GM23248 (cell line): ENCODE measurements at places on chromosomes 11 and 22. TPM values are rescaled to one million over a fixed set of nuclear protein-coding genes. Genes with fewer than 3 reads are reported as not detected.

The GGTLC2 gene
- total RNA-seq: not detected in 2 replicates

The TIGD3 gene
- total RNA-seq: not detected in 2 replicates

The RFPL3 gene
- total RNA-seq: not detected in 2 replicates

The JHY gene
- total RNA-seq: 5.1 and 7.3 TPM in 2 replicates

The PRODH gene
- not detected in 2 replicates for total RNA-seq

The ART1 gene
- not detected in 2 replicates for total RNA-seq

The OAF gene
- 111 and 116 TPM in 2 replicates for total RNA-seq

The TRIM29 gene
- 1.4 TPM in 1 of 2 replicates, not detected in the other for total RNA-seq

The CHRNA10 gene
- 0.51 and 0.65 TPM in 2 replicates for total RNA-seq

DNA sequence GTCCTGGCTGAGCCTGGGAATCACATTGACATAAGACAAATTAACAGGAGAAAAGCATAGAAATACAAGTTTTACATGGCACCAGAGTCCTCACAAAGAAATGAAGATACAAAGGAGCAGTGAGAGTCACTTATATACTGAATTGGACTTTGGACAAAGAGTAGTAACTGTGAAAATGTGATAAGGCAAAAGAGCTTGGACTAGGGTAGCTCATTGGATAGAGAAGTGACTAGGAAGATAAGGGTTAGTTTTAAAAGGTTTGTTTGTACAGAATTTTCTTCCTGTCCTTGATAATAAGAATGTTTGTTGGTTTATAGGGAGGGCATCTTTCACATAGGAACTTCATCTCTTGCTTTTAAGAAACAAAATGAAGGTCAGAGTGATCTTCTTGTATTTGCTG is 17.9 kb upstream of the NUCB2 start:
- no peak for DNase-seq

GRCh38 chr11:85027346-85027745 is 599.8 kb downstream of the DLG2 start:
- DNase-seq: no peak

DNA sequence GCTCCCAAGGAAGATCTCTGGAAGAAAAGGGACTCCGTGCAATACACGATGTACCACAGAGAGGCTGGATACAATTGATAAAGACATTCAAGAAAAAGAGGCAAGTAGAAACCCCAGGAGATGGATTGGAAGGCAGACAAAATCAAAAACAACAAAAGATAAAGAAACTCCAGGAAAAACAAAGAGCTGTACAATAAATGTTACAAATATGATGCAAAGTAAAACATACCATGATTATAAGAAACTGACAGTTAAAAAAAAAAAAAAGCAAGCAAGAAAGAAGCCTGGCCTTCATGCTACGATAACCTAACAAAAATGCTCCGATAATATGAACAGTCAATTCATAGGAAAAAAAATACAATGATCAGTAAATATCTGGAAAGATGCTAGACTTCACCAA is 10.5 kb upstream of the SIGIRR start:
- no peak for DNase-seq

GRCh38 chr22:46159777-46160176 is 9.5 kb downstream of the PPARA start:
- DNase-seq: no peak

DNA sequence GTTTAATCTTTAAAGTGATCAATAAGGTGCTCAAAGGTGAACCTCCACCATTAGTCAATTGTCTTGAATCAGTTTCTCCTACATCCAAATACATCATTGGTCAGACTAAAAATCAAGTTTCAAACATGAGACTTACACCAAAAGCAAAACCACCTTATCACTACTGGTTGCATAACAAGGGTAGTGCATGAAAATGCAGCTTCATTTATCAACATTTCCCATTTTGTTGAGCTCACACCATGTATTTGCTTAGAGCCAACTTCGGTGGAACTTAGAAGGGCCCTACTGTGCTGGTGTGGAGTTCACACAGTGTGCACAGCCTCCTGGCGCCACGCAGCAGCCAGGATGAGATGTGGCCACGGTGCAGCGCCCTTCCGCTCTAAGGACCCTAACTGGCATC is 23.1 kb upstream of the PHLDA2 start:
- no peak for DNase-seq

DNA sequence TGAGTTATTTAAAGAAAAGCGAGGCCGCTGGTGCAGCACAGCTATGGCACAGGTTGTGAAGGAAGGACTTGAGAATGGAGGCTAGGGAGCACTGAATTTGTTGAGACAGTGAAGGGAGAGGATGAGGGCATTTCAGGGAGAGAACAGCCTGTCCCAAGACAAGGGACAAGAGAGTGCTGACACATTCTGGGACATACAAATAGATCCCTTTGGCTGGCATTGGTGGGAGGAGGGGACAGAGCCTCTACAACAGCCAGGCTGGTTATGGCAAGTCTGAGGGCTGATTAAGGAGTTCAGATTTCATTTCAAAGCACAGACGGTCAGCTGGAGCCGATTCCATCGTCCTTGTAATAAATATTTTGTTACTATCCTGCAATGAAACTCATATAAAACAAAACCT is 1.7 kb upstream of the SLC29A2 start:
- DNase-seq: no peak

DNA sequence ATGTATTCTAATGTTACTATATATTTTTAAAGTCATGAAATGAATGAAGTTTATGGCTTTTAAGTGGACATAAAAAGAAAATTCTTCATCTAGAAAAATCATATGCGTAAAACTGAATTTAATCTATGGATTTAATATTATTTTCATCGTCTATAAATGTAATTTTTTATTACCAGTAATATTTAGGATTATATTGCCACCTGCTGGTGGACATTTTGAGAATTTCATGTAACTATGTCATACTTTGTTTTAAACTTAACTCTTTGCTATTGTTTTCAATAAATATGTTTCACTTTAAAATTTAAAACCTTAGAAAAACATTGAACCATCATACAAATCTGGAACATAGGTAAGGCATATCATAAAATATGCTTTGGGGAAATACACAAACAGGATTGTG is 66.5 kb upstream of the CEP126 start:
- DNase-seq: peak; percentile 55

DNA sequence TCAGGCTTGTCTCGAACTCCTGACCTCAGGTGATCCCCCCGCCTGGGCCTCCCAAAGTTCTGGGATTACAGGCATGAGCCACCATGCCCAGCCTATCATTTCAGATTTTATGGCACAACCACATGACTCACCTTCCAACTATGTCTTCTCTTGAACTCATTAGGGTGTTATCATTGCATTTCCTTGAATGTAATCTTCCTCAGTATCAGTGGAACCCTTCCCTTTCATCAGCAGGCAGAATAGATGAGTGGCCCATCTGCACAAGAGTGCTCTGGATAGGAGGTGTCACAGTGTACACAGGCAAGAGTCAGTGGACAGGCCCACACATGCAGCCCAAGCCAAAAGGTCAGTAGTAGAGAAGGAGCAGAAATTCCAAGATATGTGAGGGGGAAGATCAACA is 29.1 kb upstream of the AQP11 start:
- peak; percentile 43 for DNase-seq

DNA sequence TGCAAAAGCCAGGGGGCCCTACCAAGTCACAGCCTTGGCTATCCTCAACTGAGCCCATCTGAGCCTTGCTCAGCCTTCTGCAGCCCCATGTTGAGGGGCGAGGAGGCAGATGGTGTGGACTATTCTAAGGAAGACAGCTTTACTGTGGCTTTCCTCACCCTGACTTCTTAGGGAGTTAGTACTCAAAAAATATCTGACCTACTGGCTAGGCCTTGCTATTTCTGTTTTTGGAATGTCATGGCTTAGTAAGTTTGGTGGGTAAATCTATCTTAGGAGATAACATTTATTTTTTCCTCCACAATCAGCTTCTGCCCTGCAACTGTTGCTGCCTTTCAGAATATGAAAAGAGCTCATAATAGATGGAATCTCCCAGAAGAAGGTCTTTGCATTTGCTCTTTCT is 80.9 kb downstream of the LDLRAD3 start:
- no peak for DNase-seq

DNA sequence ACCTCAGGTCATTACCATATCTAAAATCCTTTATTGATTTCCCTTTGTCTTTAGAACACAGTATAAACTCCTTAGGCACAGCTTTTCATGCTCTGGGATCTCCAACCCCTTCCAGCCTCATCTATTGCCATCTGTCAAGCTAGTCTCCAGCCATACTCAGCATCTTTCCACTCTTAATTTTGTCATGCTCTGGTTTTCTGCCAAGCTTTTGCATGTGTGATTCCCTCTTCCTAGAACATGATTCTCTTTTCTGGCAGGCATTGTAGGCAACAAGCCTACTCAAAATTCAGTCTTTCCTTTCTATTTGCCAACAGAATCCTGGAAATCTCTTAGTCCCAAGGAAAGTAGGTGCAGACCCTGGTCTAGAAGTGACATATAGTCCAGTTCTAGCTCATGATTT is 35.5 kb upstream of the SLC6A5 start:
- DNase-seq: no peak

DNA sequence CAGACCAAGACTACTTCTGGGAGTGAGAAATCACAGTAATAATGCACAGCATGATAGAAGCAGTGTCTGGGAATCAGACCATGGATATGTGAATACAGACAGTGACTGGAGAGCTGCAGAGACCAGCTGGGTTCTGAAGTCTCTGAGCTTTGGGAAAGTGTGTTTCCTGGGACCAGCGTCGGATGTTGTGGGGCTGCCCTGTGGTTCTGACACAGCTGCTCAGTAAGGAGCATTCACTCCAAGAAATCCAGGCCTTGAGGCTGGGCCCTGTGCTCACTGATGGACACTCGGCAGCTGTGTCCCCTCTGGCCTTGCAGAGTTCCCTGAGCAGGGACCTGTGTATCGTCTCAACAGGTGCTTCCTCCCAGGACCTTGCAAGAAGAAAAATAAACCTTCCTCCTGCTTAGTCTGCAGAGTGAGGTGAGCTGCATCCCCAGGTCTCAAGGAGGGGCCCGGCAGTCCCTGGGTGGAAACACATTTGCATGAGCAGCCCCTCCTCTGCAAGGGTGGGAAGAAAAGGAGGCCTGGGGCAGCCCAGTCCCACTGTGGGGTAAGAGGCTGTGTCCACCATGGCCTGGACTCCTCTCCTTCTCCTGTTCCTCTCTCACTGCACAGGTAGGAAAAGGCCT is 107.9 kb downstream of the VPREB1 start:
- no peak for DNase-seq

DNA sequence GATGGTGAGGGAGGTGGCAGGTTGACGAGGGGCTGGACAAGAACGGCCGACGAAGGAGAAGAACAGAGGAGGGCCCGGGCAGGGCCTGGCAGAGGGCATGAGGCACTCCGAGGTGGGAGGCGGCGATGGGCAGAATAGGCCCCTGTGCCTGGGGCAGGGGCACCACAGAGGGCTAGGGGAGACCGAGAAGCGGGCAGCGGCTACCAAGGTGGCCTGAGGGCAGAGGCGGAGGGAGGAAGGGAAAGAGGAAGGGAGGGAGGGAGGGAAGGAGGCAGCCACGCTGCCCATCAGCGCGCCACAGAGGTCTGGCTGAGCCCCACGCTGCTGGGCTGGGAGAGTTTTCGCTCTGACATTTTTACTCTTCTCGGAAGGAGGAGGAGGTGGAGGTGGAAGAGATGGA is 11.3 kb downstream of the LSP1 start:
- DNase-seq: peak; percentile 26

- no peak for DNase-seq
These were observed 3.3 kb downstream of the RPLP2 start for GRCh38 chr11:813072-813455.

DNA sequence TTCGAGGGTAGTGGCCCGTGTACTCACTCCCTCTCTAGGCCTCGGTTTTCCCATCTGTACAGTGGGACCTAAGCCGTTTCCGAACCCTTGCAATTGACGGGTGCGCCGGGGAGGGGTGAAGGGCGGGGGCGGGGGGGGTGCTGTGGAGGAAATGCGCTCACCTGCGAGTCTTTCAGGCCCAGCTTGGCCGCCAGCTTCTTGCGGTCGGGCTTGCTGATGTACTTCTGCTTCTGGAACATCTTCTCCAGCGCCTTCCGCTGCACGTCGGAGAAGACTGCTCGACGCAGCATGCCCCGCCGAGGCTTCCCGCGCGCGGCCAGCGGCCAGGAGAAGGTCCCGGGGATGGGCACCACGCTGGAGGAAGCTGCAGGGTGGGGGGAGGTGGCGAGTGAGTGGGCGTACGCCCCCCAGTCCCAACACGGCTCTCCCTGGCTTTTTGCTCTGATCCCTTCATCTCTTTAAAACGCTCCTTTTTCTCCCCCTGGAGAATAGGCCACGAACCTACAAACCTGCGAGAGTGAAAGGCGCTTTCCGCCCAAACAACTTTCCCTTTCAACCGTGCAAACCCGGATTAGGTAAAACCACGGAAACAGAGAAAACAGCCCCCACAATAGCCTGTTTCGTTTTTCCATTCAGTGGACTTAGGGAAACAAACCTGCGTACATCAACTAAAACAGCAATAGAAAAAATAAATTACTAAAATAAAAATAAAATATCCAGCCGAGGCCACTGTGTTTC is 3.2 kb downstream of the DBX1 start:
- no peak for DNase-seq

GRCh38 chr11:33478111-33478573 is 221.0 kb downstream of the HIPK3 start:
- DNase-seq: no peak

DNA sequence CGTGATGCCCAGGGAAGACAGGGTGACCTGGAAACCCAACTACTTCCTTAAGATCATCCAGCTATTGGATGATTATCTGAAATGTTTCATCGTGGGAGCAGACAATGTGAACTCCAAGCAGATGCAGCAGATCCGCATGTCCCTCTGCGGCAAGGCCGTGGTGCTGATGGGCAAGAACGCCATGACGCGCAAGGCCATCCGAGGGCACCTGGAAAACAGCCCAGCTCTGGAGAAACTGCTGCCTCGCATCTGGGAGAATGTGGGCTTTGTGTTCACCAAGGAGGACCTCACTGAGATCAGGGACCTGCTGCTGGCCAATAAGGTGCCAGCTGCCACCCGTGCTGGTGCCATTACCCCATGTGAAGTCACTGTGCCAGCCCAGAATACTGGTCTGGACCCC is 43.5 kb upstream of the DAGLA start:
- no peak for DNase-seq

DNA sequence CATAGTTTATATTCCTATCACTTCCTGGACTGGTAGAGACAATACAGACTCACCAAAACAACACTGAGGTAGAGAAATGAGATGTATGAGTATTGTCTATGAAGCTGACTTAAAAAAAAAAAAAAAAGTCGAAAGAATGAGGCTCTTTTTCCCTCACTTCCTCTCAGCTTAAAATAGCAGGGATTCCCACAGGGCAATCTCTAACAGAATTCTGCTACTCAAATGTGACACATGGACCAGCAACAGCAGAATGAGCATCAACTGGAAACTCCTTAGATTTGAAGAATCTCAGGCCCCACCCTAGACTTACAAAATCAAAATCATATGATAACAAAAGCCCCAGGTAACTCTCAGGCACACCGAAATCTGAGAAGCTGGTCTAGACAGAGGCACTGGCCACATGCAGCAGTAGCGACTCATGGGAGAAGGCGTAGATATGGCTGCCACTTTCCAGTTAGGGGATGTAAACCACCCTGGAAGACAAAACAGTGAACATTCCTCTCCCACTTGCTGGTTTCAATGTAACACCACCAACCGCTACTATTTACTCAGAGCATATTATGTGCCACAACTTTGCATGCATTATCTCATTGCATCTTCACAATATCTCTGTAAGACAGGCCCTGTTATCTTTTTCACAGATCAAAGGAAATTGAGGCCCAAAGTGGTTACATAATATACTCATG is 128.0 kb downstream of the RBFOX2 start:
- DNase-seq: peak; percentile 77

- DNase-seq: no peak
These were observed 611.3 kb downstream of the TBC1D22A start for GRCh38 chr22:47373648-47374272.
